ENCODE measurements at places on chromosomes 16 and 17.
A peak's percentile ranks its signal among the peaks of the same experiment; 100 is the strongest.

DNA sequence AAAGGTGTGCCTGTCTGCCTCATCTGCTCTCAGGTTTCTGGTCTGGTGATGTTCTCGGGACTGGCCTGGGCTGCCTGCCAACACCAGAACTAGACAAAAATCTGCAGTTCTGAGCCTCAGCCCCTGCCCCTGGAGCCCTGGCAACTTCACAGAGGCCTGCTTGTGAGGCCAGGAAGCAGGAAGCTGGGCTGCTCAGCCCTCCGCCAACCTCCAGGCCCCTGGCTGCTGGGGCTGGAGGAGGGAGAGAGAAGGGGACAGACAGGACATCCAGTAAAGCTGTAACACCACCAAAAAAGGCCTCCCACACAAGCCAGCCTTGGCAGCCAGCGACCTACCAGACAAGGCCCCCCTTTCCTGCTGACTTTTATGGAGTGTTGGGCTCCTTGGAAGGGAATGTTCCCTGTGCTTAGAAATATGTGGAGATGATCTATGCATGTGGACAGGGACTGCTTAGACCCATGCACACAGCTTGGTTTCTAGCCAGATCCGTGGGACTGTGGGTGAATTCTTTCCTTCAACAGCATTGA, 157.6 kb downstream of the XYLT1 start:
- peak; percentile 91 for DNase-seq

- no peak for DNase-seq
Observed at GRCh38 chr17:75288770-75289114, 491 bp downstream of the SLC25A19 start.

DNA sequence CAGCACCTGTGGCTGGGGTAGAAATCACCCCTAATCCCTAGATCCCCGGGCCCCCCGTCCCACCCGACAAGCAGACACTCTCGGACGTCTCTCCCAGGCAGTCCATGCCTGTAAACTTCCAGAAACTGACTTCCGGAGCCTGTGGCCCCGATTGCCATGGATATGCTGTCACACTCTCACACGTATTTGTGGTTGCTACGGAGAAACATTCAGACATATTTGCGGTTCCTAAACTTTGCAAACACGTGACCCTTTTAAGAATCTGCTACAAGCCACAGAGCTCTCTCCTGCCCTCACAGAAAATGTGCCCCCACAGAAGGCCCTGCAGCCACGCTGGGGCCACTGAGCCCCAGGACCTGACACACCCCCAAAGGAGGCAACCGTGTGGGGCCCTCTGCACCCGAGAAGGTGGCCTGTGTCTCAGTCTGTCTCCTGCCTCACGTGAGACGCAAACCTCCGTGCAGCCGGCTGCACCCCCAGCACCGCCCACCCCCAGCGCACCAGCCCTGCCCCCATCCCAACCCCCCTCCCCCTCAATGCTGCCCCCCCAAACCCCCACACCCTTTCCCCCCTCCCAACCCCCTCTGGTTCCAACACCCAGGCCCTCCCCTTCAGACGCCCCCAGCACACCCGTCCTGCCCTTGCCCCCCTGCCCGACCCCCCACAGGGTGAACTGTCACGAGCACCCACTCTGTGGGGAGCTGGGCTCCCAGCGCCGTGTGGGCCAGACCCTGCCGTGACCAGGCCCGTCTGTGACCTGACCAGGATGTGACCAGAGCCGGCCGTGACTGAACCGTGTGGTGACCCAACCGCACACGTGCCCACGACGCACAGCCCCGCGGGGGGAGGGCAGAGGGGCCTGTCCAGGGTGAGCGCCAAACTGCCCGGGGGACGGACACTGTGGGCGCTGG, 66.3 kb upstream of the METRNL start:
- peak; percentile 75 for DNase-seq

DNA sequence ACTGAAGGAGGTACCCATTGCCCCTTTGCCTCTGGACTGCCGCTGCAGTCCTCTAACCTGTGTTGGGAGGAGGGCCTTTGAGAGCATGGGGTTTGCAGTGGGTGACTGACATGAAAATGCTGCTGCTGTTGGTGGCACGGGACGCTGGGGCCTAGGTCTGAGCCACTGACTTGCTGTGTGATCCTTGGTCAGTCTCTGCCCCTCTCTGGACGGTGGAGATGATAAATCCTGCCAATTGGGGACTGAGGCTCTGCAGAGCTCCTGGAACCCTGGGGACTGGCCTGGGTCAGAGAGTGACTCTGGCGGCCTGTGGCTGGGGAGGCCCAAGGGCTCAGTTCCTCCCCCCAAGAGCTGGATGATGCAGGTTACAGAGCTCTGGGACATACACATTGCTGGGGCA, 6.1 kb upstream of the PYDC1 start:
- no peak for DNase-seq

DNA sequence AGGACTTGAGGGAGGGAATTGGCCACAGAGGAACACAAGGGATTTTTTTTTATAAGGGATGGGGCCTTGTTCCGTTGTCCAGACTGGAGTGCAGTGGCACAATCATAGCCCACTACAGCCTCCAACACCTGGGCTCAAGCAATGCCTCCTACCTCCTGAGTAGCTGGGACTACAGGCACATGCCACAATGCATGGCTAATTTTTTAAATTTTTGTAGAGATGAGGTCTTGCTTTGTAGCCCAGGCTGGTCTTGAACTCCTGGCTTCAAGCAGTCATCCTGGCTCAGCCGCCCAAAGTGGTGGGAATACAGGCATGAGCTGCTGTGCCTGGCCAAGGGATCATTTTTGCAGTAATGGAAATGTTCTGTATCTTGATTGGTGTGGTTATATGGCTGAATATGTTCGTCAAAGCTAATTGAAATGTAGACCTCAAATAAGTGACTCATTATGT, 56.9 kb downstream of the VMP1 start:
- DNase-seq: no peak

DNA sequence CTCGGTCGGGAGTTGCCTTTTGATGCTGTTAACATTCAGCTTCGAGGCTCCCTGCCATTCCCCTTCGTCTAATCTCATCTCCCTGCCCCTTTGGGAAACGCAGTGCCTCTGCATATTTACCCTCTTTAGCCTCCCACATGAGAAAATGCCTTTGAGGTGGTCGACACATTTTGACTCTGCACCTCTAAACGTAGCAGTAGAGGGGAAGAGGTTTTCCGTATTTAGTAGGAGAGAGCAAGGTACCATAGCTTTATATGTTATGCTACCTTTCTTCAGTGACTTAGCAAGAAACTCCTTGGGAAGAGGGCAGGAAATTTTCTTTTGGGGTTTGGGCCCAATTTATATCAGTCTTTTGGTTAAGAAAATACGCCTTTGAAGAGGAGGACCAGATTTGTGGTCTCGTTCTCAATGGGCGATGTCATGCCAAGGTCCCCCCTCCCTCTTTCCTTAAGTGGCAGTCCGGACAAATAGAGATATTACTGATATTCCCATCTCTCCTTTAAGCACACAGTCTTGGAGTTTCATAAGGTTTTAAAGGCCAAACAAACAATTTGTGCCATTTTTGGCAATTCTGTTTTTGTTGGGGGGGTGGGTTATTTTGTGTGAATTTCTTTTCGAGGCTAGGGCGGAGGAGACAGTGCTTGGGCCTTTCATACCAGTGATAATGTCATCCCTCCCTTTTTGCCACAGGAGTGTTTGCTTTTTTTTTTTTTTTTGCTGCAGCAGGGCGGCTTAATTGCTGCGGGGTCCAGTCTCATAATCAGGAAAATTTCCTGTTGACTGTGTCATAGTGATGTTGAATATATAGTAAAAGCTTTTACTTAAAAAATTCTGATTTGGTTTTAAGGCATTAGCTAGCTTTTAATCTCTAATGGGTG, 1.5 kb downstream of the PAFAH1B1 start:
- DNase-seq: no peak

- peak; percentile 51 for DNase-seq
Observed at GRCh38 chr16:82857693-82858365, 231.1 kb downstream of the CDH13 start.

DNA sequence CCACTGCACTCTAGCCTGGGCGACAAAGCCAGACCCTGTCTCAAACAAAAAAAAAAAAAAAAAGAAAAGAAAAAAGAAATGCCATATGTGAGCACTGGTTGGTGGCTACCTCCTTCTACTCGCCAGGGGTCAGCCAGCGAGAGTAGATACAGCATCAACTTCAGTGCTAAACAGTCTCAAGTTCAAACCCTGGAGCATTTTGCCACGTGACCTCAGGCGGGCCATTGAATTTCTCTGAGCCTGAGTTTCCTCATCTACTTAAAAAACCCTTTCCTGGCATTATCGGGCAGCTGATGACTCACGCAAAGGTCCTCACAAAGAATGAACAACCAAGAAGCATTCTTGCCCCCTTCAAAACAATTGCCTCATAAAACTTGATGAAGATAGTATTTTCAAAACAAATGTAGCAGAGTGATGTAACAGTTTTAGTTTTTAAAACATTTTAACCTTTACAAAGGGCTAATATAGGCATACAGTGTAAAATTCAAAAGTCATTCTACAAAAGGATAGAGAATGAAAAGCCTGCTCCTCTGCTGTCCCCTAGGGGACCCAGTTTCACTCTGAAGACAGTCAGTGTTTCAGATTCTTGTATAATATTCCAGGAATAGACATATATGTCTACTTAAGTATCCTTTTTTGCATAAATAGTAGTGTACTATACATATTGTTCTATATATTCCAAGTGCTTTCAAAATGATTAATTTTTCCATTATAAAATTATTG, 28.4 kb downstream of the DNAH2 start:
- DNase-seq: no peak

- peak; percentile 33 for DNase-seq
Observed at GRCh38 chr17:82232876-82233785, 4.3 kb downstream of the SLC16A3 start.

- no peak for DNase-seq
Observed at GRCh38 chr17:238071-238963, 56.9 kb upstream of the DOC2B start.

DNA sequence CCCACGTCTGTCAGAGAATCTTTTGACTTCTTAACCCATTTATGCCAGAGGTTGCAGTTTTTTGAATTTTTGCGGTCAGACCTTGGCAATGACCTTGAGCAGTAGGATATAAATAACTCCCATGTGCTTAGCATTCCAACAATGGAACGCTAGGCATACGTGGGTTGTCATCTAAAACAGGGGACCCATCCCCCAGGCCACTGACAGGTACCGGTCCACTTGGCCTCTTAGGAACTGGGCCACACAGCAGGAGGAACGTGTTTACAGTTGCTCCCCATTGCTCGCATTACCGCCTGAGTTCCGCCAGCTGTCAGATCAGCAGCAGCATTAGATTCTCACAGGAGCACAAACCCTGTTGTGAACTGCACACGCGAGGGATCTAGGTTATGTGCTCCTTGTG, 76.8 kb upstream of the LGALS9 start:
- DNase-seq: no peak

DNA sequence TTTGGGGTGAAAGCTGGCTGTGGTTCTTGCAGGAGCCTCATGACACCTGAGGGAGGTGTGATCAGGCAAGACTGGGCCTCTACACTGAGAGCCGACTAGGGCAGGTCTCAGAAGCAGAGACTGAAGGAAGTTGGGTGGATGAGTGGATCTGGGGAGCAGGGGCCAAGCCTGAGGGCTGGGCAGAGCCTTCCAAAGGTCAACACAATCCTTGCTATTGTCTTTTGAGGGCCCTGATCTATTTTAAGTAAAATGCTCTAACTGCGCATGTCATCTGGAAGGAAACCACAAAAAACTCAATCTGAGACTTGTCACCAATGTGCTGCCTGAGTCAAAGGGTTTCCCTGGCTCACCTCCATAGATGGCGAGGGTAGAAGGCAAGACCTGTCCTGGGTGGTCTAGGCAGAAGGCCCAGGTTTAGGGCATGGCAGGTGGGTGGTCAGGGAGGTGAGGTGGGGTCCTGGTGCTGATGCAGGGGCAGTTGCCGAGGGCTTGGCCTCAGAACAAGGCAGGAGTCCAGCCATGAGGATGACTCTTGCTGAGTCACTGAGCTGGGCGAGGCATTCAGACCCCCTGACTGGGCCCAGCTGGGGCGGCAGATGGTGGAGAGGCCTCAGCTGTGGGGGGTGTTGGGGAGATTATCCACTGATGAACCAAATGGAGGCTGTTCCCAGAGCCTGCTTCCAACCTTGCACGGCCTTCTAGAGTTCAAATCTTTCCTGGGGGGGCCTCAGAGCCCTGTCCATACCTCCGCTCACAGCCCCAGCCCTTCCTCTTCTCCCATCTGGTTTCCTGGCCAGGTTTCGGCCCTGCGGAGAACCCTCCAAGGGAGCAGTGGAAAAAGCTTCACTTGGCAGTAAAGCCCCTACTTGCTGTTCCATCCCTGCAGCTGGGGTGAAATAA, 5.1 kb downstream of the MVP start:
- peak; percentile 67 for DNase-seq

GRCh38 chr16:87958632-87959031, 7.4 kb downstream of the BANP start:
- DNase-seq: no peak

- no peak for DNase-seq
Observed at GRCh38 chr17:81040791-81041337, 5.9 kb downstream of the BAIAP2 start.

GRCh38 chr16:59048876-59049275, 314.8 kb upstream of the GOT2 start:
- DNase-seq: no peak

DNA sequence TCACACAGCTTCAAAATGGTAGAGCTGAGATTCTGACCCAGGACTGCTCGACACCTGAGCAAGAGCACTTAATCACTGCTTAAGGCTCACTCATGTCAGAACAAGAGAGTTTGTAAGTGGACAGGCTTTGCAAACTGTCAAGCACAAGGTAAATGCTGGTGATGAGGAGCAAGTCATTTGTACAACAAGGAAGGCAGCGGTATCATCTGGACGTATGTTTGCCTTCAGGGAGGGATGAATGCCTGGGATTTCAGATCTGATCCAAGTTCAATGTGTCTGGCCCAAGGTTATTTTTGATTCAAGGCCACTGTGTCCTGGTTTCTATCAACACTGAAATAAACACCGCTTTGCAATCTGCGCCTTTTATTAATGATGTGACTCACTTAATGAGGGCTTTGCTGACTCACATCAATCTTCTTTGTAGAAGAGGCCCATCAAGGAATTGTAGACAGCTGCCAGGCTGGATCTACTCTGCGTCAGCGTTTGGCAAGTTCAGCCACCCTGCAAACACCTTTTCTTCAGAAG, 174.4 kb upstream of the HS3ST3A1 start:
- DNase-seq: no peak

DNA sequence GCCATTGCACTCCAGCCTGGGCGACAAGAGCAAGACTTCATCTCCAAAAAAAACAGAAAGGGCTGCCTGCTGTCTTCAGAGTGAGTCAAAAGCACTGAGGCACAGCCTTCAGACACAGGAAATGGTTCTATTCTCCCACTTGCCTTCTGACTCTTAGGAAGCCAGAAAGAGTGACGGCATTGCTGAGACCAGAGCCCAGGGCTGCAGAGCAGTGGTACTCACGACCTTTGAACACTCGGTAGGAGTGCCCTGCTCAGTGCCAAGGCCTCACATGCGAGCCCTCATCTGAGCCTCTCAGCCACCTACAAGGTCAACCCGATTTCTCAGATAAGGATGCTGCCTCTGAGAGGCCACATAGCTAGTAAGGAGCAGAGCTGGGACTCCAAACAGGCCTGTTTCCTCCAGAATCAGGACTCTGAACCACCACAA, 3.5 kb upstream of the ITGAE start:
- DNase-seq: no peak

GRCh38 chr16:68529931-68530701, 9.0 kb upstream of the ZFP90 start:
- peak; percentile 92 for DNase-seq

Measured in right hindlimb (tissue), 1 donor.